ENCODE measurements at places on chromosomes 11 and 22.

- no peak for DNase-seq
Measured at GRCh38 chr11:116881143-116881542, 43.7 kb upstream of the APOA1 start.

DNA sequence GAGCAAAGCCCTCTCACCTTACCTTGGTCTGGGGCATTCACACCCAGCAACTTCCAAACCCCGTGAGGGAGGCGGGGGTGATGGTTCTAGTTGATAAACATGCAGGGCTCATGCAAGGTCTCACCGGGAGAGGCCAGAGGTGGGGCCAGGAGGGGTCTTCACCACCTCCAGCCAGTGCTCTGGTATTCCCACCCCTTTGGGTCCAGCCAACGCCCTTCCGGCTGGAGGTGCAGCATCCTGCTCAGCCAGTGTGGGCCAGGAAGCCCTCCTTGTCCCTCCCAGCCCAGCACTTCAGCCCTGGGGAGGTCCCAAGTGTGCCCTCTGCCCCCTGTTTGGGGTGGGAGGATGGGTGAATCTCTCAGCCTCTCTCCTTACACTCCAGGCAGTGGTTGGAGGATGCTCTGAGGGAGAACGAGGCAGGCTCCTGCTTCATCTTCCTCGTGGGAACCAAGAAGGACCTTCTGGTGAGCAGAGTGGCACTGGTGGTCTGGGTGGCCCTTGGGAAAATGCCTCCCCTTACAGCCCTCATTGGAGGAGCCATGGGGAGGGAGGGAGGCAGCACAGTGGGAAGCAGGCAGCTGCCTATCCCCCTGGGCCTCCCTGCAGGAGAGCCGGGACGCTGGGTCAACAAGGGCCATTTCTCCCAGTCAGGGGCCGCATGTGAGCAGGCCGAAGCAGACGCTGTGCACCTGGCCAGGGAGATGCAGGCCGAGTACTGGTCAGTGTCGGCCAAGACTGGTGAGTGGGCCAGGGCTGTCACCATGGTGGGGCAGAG lies 13.4 kb downstream of the RAB36 start:
- DNase-seq = no peak

DNA sequence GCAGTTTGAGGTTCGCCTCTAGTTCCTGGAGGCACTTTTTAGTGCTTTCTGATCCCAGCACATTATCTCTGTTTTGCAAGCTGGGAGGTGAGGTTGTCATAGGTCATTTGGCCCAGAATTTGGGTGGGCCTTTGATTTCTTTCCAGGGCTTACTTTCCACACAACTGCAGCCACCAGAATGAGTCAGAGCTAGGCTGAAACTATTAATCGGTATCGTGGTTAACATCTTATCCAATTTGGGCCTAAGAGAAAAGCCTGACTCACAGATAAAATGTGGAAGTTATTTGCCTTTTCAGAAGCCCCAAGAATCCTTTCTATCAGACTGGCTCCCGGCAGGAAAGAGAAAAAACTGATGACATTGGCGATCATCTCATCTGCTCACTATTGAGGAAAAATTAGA lies 166.4 kb downstream of the KIRREL3 start:
- DNase-seq = peak; percentile 89

- DNase-seq = no peak
Measured at GRCh38 chr11:7673724-7674434, 579 bp upstream of the CYB5R2 start.

- no peak for DNase-seq
Measured at GRCh38 chr22:19713245-19713644, 1.1 kb upstream of the SEPTIN5 start.

- DNase-seq = no peak
Measured at GRCh38 chr11:95256321-95256779, 25.3 kb upstream of the SESN3 start.

DNA sequence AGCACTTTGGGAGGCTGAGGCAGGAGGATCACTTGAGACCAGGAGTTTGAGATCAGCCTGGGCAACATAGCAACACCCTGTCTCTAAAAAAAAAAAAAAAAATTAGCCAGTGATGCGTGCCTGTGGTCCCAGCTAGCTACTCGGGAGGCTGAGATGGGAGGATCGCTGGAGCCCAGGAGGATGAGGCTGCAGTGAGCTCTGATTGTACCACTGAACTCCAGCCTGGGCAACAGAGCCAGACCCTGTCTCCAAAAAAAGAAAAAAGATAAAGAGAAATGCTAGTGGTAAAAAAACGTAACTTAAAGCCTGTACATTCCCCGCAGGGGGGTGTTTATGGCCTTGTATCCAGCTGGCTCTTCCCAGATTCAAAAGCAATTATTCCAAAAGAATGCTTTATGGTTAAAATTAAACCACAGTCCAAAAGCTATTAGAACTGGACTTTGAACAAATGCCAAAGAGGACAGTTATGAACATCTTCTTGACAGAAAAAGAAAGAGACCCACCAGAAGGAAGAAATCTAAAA lies 16.4 kb upstream of the SNX32 start:
- DNase-seq = no peak

DNA sequence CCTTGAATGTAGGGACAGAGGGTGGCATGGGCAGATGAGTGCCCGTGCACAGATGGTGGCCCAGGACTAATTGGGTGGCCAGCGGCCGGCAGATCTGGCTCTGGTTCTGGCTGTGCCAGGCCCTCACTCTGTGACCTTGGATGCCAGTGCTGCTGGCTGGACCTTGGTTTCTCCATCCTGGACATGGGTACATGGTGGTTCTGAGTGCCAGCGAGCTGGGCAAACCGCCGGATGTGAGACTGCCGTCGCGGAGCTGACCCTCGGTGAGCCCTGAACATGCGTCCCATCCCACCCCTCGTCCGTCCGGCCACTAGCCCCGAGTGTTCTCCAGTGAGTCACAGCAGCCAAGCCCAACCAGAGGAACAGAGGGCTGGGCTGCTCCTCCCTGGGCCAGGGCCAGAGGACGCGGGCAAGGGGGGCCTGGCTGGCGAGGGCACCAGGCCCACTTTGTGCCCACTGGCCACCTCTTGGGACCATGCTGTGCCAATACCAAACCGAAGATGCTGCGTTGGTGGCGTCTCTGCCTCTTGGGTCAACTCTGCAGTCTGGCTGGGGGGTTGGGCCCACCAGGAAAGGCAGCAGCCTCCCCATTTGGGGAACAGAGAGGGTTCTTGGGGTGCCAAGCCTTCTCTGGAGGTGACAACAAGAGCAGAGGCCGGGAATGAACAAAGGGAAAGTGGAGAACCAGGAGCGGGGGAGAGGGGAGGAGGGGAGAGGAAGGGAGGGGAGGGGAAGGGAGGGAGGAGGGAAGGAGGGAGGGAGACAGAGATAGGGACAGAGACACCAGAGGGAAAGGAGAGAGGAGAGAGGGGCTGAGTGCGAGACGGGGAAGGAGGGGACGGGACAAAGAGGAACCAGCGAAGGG lies 10.7 kb downstream of the LSP1 start:
- DNase-seq = peak; percentile 83

DNA sequence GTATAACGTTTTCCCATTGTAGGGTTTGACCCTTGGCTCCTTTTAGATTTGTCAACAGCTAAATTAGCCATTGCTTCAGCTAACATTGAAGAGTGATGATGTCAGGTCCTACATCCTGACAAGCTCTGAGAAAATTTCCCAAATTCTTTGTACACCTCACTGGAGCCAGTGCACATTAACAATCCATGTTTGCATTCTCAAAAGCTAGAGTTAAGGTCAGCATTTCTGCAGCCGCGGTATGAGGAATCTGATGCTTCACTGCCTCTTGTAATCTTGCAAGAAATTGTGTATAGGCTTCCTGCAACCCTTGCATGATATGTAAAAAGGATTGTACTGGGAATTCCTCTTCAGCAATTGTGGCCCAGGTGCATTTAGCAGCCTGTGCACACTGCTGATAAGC lies 33.1 kb upstream of the NCAM1 start:
- DNase-seq = no peak

DNA sequence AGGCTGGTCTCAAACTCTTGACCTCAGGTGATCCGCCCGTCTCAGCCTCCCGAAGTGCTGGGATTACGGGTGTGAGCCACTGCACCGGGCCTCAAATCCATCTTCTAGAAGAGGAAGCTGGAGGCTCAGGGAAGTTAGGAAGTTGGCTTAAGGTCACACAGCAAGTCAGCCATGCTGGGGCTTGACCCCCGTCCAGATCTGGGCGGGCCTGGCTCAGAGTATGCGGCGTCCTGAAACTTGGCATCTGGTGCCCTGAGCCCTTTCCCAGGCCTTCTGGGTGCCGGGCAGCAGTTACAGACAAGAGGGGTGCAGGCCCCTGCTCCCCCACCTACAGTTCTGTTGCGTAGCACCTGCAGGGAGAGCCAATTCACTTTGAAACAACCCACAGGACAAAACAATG lies 11.2 kb downstream of the MPPED1 start:
- no peak for DNase-seq

DNA sequence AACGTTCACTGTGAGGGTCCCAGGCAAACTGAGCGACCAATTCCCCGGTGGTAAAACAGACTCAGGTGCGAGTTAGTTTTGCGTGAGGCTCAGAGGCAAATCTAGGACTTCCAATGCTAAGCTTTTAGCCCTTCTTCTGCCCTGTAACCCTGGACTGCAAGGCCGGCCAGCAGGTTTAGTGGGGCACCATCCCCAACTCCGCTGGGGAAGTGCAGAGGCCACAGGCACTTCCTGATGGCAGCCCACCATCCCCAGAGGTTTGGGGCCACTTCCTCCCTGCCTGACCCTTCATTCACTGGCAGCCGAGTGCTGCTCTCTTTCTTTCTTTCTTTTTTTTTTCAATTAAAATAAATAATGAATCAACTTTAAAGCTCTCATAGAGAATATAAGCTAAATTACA lies 124.6 kb upstream of the B3GAT1 start:
- no peak for DNase-seq

DNA sequence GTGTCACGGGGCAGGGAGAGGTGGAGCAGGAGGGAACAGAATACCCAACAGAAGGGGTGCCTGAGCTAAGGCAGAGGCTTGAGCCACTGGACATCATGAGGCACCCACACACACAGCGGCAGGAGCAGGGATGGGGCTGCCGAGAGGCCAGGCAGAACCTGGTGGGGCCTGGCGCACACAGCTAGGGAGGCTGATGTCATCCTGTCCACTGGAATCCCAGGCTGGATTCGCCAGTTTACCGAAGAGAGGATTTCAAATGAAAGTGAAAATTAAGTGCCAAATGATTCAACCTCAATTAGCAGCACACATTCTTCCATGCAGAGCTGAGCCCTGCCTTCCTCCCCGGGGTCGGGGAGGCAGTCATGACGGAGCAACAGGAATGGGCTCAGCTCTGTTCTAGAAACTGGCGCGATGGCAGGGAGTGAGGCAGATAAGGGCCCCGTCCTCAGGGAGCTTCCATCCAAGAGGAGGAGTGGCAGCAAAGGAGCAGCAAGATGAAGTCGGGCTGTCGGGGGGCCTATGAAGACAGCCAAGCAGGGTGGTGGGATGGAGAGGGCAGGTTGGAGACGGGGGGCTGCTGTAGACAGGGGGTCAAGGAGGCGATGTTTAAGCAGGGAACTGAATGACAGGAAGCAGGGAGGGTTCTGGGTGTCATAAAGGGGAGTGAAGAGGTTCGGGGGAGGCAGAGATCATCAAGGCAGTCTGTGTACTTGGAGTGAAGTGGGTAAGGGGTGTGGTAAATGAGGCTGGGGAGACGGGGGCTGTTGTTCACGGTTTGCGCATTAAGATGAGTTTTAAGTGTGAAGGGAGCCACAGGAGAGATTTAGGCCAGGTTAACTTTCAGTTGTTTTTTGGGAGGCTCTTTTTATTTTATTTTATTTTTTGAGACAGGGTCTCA lies 6.4 kb downstream of the RAC2 start:
- no peak for DNase-seq

- DNase-seq = no peak
Measured at GRCh38 chr11:78685156-78685555, 110.5 kb upstream of the NARS2 start.

DNA sequence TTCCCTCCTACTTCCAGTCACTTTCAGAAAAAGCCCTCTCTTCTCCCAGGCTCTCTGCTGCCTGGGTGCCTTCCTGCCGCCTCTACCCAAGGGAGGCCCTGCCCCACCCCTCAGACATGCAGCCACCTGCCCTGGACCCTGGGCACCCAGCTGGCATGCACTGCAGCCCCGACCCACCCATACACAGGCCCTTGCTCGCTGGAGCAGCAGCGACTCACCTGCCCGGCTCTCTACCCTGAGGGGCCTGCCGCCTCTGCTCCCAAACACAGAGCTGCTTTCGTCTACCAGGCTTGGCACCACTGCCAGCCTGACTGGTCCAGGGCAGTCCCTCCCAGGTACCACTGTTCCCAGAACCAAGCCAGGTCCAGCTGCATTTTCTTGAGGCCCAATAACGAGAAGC lies 1.2 kb upstream of the TSSK2 start:
- no peak for DNase-seq

DNA sequence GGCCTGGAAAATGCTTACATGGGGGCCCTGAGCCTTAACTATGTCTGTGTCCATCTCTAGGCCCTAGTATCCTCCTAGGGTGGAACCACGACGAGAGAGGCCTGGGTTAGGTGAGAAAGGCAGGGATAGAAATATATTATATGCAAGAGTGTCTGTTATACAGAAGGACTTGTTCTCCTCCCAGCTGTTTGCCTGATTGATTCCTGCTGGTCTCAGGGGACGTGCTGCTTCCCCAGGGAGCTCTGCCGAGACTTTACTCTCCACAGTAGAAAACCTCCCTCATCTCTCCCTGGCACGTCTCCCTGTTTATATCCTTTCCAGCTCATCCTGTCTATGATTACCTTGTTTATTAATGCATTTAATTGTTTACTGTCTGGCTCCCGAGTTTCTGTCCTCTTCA lies 132.6 kb downstream of the MIAT start:
- DNase-seq = no peak

DNA sequence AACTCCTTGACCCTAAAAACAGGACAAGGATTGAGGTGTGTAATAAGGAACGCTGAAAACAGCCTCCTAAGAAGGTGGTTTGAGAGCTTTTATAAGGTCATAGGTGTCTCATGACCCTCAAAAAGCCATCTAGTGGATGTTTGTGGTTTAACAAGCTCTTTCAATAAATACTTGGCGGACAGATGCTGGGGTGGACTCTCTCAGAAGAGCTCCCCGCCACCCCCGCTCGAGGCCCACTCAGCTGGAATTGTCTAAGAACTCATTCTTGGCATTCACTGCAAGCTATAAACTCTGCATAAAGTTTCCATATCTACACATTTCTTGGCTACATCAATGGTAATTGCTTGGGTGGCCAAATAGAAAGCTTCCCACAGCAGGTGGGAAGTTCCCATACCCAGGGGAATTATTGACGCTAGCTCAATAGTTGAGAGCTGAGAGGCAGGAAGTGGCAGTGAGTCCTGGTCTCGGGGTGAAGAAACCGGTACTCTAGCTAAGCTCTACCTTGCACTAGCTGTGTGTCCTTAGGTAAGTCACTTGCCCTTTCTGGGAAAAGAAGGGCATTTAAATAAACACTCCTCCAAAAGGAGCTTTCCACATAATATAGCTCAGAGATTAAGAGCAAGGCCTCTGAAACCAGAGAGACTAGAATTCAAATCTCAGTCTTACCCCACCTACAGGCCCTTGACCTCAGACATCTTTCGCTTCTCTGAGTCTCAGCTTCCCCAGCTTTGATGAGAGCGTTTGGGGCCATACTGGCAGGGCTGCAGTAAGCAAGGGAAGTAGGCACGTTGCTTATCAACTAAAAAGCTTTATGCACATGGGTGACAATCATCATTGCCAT lies 6.4 kb downstream of the MS4A15 start:
- DNase-seq = no peak

- no peak for DNase-seq
Measured at GRCh38 chr22:42909363-42910058, 52.4 kb upstream of the ARFGAP3 start.

Measured in HFFc6 (cell line).